ENCODE measurements at places on chromosomes 13 and 19.

GRCh38 chr13:110339263-110339662 is 32.2 kb downstream of the COL4A2 start:
- no peak overlapping the region for H3K4me3 ChIP-seq
- peak overlapping the region; percentile 98 for H3K27ac ChIP-seq
- DNase-seq, result no peak
- peaks cover 19% of the 10 kb centered on the region for H3K36me3 ChIP-seq

DNA sequence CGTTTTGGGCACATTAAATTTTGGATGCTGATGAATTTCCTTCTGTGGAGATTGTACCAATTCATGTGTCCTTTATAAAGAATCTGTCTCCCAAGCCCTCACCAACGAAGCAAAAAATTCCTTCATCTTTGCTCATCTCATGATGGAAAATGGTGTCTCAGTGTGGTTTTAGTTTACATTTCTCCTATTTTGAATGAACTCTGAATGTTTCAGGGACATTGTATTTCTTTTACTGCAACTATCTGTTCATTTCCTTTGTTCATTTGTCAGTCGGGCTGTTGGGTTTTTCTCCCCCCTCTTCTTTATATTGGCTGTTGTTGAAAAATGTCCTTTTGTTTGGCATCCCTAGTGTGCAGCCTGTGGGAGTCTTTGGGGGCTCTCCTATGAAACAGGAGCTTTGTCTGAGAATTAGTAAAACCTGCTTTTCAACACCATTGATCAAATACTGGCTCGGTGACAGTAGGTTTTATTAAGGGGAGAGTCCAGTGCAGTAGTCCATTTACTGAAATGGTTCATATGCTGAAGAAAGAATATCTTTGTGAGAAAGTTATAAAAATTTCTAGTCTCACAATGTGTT is 91.3 kb upstream of the C1QTNF9B start:
- H3K4me1 ChIP-seq, result peaks cover 51% of the 10 kb centered on the region
- DNase-seq, result no peak
- H3K36me3 ChIP-seq, result no peaks in the 10 kb centered on the region
- H3K27ac ChIP-seq, result peak overlapping the region; percentile 37
- H3K27me3 ChIP-seq, result no peaks in the 10 kb centered on the region
- no peak overlapping the region for H3K4me3 ChIP-seq

- no peaks in the 10 kb centered on the region for H3K36me3 ChIP-seq
- H3K4me1 ChIP-seq, result no peaks in the 10 kb centered on the region
- H3K4me3 ChIP-seq, result no peak overlapping the region
- H3K27me3 ChIP-seq, result no peaks in the 10 kb centered on the region
- DNase-seq, result no peak
Measured at GRCh38 chr13:39341251-39341650, 261.7 kb downstream of the LHFPL6 start.

DNA sequence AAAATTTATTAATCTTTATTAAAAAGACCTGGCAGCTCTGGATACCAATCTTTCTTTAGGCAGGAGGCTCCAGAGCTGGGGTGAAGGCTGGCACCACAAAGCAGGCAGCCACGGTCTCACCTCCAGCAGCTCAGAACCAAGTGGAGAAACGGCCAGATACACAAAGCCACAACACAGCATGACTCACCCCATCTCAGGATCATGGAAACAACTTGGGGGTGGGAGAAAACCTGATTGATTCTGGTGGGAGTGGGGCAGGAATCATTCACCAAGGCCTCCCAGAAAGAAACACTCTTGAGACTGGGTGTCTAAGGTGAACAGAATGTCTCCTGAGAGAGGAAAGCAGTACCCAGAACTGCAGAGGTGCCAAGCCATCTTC is 64.2 kb downstream of the CRYL1 start:
- no peak overlapping the region for H3K4me3 ChIP-seq
- peaks cover 45% of the 10 kb centered on the region for H3K4me1 ChIP-seq
- H3K27ac ChIP-seq, result peak overlapping the region; percentile 75
- H3K27me3 ChIP-seq, result no peaks in the 10 kb centered on the region
- H3K36me3 ChIP-seq, result peaks cover 6% of the 10 kb centered on the region
- no peak for DNase-seq

DNA sequence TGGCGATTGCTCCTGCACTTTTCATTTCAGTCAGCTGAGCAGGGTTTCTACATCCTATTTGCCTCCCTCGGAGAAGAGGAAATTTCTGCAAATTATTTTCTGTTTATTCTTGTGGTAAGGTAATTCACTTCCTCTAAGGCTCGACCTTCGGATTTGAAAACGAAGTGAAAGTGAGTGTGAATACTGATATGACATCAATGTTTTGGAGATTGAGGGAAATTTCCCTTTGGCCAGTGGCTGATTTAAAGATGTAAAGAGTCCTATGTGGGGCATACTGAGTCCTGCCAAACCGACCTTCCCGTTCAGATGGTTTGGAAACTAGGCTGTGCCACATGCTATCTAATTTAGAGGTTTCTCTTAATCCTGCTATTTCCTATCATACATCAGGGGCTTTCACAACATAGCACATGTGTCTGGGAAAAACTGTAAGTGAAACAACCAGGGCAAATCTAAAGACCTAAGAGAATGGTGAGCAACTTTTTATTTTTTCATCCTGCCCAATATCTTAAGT is 112.3 kb downstream of the POSTN start:
- H3K4me3 ChIP-seq, result no peak overlapping the region
- no peaks in the 10 kb centered on the region for H3K36me3 ChIP-seq
- no peaks in the 10 kb centered on the region for H3K27me3 ChIP-seq
- peaks cover 33% of the 10 kb centered on the region for H3K4me1 ChIP-seq
- DNase-seq, result no peak

DNA sequence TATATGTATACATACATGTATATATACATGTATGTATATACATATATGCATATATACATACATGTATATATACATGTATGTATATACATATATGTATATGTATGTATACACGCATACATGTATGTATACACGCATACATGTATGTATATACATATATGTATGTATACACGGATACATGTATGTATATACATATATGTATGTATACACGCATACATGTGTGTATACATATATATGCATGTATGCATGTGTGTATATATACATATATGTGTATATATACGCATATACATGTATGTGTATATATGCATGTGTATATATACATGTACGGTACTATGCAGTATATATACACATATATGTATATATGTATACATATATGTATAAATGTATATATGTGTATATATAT is 2.6 kb upstream of the NCR1 start:
- H3K27me3 ChIP-seq, result peaks cover 14% of the 10 kb centered on the region
- no peak overlapping the region for H3K27ac ChIP-seq

DNA sequence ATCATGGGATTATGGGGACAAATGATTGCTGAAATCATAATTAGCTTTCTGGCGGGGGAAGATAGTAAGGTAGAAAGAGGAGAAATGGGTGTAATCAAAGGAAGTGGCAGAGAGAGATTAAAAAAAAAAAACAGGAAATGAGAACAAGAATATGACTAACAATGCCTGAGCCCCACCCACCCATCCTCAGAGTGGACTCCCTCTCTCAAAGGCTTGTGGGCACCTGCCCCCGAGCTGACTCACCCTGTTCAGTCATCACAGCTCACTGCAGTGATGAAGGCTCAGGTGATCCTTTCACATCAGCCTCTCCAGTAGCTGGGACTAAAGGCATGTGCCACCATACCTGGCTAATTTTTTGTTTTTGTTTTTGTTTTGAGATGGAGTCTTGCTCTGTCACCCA is 26.4 kb upstream of the TPT1 start:
- no peaks in the 10 kb centered on the region for H3K27me3 ChIP-seq
- peaks cover 29% of the 10 kb centered on the region for H3K36me3 ChIP-seq
- no peak overlapping the region for H3K27ac ChIP-seq
- peaks cover 6% of the 10 kb centered on the region for H3K4me1 ChIP-seq
- H3K4me3 ChIP-seq, result no peak overlapping the region
- DNase-seq, result no peak

DNA sequence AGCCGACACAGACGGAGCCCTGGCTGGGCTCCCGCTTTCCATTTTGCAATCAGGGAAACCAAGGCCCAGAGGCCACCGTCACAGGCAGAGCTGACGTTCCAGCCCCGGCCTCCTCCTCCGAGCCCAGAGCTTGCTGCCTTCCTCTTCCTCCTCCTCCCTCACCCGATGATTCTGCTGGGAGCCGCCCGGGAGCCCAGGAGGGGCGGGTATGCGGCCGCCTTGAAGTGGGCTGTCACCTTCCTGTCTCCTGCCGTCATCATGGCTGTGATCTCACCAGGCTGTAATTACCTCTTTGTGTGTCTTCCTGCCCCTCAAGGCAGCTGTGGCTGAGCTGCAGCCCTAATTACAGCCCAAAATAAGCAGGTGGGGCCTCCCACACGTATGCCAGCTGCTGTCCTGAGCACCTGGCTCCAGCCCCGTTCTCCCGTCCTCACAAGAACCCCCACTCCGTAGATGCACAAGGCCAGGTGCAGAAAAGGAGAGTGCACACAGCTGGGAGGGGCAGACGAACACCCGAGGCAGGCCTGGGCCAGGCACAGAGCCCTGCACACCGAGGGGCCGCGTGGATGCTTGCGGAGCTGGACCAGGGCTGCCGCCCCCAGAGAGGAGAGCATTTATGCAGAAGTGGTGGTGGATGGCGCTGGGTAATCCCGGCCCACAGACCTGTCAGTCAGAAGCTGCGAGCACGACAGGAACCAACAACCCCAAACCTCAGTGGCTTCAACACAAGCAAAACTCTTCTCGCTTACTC is 4.0 kb downstream of the TPGS1 start:
- peak overlapping the region; percentile 97 for H3K27ac ChIP-seq
- no peaks in the 10 kb centered on the region for H3K27me3 ChIP-seq
- H3K4me1 ChIP-seq, result peaks cover 31% of the 10 kb centered on the region
- no peak for DNase-seq
- peaks cover 10% of the 10 kb centered on the region for H3K36me3 ChIP-seq

GRCh38 chr19:36668646-36669045 is 2.0 kb upstream of the ZNF461 start:
- DNase-seq, result no peak
- H3K4me3 ChIP-seq, result peak overlapping the region; percentile 51
- H3K27ac ChIP-seq, result no peak overlapping the region

GRCh38 chr13:113566227-113566561 is 18.4 kb upstream of the TFDP1 start:
- DNase-seq, result no peak
- no peaks in the 10 kb centered on the region for H3K36me3 ChIP-seq
- H3K27me3 ChIP-seq, result peaks cover 1% of the 10 kb centered on the region
- H3K27ac ChIP-seq, result no peak overlapping the region
- peaks cover 7% of the 10 kb centered on the region for H3K4me1 ChIP-seq

DNA sequence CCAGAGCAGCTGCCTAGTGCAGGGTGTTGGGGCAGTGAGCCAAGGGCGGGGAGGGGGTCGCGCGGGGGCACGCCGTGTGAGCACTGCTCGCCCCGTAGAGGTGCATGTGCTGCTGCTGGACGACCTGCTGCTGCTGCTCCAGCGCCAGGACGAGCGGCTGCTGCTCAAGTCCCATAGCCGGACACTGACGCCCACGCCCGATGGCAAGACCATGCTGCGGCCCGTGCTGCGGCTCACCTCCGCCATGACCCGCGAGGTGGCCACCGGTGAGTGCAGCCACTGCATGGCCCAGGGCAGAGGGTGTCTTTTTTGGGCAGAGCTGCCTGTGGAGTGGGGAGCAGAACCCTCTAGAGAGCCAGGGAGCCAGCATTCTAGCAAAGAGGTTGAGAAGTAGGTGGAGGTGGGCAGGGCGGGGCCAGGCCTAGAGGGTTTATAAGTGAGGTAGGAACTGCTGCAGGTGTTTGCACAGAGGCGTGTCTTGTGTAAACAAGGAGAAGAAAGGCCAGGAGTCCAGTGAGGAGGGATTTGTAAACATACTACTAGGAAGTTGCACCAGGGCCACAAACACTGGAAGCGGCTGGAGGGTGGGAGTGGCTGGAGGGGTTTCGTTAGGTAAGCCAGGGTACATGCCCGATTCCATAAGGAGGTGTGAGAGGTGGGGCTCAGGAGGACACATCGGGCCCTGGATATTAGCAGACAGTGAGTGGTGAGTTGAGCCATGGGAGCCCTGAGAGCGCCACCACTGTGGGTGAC is 21.3 kb downstream of the ARHGEF1 start:
- H3K4me1 ChIP-seq, result no peaks in the 10 kb centered on the region

- no peaks in the 10 kb centered on the region for H3K36me3 ChIP-seq
- no peaks in the 10 kb centered on the region for H3K27me3 ChIP-seq
- H3K4me3 ChIP-seq, result no peak overlapping the region
Measured at GRCh38 chr13:90008707-90009149, 1338.8 kb upstream of the MIR17HG start.

DNA sequence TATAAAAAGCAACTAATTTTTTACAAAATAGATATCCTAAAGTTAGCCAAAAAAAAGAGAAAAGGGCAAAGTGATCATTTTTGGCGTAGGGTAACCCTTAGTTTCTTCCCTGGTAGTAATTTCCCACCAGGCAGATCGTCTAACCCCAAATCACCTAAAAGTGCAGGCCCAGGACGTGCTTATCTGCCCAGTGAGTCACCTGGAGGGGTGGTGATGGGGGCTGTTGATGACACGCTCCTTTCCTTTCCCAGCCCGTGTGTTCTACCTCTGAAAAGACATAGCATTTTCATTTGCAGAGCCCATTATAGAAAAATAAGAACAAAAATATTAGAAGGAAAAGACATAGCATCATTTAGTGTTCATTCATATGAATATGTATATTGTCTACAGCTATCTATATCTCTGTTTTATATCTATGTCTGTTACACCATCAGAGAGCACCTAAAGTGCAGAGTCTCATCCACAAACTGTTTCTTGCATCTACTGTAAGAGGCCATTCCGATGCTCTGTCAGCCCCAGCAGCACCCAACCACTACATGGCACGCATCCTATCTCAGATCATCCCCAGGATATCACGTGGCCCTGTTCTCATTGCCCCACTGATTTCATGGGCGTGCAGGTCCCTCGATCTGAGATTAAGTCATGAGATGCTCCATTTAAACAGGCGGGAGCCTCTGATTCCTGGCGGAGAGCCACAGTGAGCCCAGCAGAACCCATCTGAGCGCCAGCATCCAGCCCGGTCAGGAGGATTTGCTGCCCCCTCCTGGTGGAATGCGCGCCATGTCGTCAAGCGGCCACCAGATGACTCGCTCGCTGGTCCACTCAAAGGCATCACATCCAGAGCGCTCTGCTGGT is 8.5 kb upstream of the LILRB3 start:
- H3K36me3 ChIP-seq, result no peaks in the 10 kb centered on the region
- peak; percentile 94 for DNase-seq
- H3K4me1 ChIP-seq, result no peaks in the 10 kb centered on the region
- no peak overlapping the region for H3K4me3 ChIP-seq

DNA sequence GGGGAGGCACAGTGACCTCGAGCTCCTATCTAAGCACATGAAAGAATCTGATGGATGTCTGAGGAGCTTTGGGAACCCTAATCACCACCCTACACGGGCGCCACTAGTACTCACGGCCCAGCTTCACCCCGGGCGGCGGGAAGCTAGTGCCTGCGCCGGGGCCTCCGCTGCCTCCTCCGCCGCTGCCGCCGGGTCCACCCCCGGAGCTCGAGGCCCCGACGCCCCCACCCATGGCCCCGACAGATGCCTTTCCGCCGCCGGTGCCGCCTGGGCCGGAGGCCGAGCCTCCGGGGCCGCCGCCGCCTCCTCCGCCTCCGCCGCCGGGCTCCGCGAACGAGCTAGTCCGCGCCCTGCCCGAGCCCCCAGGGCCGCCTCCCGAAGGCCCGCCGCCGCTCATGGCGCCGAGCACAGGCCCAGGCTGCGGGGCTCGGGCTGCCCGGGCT is 312 bp downstream of the GSK3A start:
- H3K27ac ChIP-seq, result peak overlapping the region; percentile 95
- peaks cover 8% of the 10 kb centered on the region for H3K36me3 ChIP-seq
- peaks cover 41% of the 10 kb centered on the region for H3K4me1 ChIP-seq
